ENCODE measurements at places on chromosomes 7 and 10.

- no peak for DNase-seq
Observed at GRCh38 chr7:75660566-75661215, 78.0 kb downstream of the HIP1 start.

GRCh38 chr10:7948371-7949000 lies 106.0 kb upstream of the GATA3 start:
- DNase-seq: no peak

GRCh38 chr10:92691591-92692079 lies 1.9 kb downstream of the HHEX start:
- DNase-seq: no peak

GRCh38 chr7:44541-44896 lies 147.9 kb upstream of the FAM20C start:
- no peak for DNase-seq

GRCh38 chr7:42151309-42151708 lies 85.7 kb downstream of the GLI3 start:
- DNase-seq: no peak

GRCh38 chr7:69676247-69676646 lies 78.0 kb downstream of the AUTS2 start:
- DNase-seq: no peak

- no peak for DNase-seq
Observed at GRCh38 chr7:128705891-128706333, 33.2 kb upstream of the CALU start.

GRCh38 chr7:158802535-158803366 lies 26.6 kb downstream of the ESYT2 start:
- no peak for DNase-seq

- DNase-seq: no peak
Observed at GRCh38 chr10:16681521-16681920, 135.7 kb downstream of the RSU1 start.

DNA sequence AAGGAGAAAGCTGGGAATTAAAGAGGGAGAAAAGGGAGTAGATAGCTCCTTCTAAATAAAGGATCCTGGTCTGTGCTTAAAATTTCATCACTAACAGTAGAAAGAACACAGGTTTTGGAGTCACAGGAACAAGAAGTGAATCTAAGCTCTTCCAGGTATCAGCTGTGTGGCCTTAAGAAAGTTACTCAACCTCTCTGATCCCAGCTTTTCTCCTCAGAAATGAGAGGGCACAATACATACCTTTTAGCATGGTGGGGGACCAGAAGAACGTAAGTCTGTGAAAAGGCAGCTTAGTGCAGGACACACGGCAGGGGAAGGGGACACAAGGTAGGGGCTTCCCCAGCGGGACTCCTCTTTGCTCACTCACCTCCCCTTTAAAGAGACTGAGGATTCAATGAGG lies 13.4 kb downstream of the GFRA1 start:
- DNase-seq: no peak

DNA sequence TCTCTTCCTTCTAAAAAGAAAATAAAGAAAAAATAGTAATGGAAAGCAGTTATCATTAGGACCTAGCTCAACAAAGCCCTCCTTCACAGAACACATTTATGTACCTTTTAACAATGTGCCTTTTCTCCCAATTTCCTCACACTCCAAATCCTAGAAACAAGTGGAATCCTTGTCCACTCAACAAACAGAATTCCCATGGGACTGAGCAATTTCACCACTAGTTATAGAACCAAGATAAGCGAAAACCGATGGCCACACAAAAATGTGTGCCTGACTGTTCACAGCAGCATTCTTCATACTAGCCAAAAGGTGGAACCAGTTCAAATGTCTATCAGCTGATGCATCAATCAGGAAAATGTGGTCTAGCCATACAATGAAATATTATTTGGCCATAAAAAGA lies 17.3 kb downstream of the DCLRE1C start:
- no peak for DNase-seq

DNA sequence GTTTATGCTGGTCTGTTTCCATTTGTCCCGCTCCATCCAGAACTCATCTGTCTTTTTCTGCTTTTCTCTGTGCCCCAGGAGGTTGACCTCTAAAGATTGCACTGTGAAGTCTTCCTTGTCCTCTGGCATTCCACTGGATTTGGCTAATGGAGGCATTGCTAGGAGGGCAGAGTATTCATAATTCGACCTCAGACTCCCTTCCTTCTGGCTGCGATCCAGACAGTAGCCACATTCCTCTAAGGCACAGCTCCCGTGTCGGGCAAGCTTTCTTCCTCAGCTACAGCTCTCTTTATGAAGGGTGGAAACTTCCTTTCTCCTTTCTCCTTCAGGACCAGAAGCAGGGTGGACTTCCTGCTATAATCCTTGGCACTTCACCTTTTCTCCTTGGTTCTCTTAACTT lies 175.9 kb downstream of the BAMBI start:
- DNase-seq: no peak

GRCh38 chr7:13532028-13532753 lies 457.3 kb downstream of the ETV1 start:
- DNase-seq: no peak

DNA sequence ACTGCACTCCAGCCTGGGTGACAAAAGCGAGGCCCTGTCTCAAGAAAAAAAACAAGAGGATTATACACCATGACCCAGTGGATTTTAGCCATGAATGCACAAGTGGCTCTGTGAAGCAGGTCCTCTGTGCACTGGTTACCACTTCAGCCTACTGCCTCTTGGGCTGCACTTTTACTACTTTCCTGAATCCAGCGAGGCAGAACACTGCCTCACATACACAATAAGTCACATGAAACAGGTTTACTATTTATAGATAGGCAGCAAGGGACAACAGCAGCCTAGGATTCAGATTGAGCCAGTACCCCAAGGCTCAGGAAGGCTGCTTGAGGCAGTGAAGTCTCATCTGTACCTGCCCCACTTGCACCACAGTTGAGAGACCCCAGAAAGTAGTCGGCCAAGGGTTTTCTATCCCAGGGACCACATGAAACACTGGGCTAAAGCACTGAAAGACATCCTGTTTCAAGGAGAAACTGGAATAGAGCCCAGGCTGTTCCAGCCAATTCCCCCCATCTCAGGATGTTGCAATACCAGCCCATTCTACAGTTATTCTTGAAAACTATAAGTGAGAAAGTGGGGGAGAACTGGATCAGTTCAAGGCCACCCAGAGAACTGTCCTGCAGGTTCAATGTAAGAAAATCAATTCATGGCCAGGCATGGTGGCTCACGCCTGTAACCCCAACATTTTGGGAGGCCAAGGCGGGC lies 10.3 kb upstream of the OGDH start:
- no peak for DNase-seq

- no peak for DNase-seq
Observed at GRCh38 chr7:6015917-6016652, 7.0 kb downstream of the AIMP2 start.

GRCh38 chr7:83876593-83876992 lies 227.7 kb upstream of the SEMA3E start:
- no peak for DNase-seq

DNA sequence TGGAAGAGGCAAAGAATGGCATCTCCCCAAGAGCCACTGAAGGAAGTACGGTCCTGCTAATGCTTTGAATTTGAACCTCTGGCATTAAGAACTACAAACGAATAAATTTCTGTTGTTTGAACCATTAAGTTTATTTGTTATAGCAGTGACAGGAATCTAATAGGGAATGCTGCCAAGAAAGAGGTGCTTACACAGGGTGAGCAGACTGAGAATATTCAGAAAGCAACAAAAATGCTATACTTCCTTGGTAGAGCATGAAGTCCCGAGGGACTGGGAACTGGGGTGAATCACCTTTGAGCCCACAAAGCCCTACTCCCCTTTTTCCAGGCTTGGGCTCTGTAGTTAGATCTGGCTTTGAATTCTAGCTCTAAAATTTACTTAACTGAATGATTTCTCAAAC lies 45.0 kb downstream of the PANK1 start:
- DNase-seq: no peak

- no peak for DNase-seq
Observed at GRCh38 chr10:28468707-28469483, 64.0 kb upstream of the WAC start.

DNA sequence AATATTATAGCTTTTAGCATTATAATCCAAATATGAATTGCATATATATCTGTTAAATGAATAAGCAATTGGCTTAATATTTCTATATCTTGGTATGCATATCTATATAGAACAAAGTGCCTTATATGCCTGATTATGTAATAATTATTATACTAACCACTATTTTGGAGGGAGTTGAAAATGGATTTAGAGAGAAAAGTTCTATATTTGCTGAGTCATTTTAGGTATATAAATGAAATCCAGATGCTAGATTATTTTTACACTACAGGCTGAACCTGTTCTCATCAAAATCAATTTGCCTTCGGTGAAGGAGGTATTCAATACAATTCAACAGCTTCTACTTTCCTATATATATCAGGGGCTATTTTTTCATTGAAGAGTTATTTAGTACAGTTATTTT lies 276.4 kb downstream of the PCLO start:
- DNase-seq: no peak

DNA sequence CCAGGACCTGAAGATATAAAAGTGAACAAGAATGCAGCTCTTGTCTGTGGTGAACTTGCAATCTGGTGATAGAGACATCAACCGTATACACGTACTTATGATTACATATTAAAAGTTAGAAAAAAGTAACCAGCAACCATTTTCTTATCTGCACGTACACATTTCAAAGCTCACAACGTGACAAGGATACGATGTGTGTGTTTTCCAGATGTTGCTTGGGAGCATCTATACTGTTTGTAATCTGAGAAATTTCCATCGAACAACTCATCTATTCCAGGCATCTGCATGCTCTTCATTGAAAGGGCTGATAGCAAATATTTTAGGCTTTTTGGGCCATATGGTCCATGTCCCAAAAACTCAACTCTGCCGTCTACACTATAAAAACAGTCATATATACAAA lies 23.3 kb downstream of the MALRD1 start:
- no peak for DNase-seq
